NCI-H2081 (cell line): ENCODE measurements at places on chromosomes 2 and 18.

- DNase-seq, result no peak
These were observed at the start of gene SULT1C4 for GRCh38 chr2:108377815-108378630. SULT1C4 (plus strand) TSS chr2:108377954; CDS start chr2:108378338, 384 bp downstream.

- no peak for DNase-seq
These were observed at the start of gene CHRNA1 for GRCh38 chr2:174764280-174765255. CHRNA1 (minus strand) TSS chr2:174764472; CDS start chr2:174764394, 78 bp downstream.

DNA sequence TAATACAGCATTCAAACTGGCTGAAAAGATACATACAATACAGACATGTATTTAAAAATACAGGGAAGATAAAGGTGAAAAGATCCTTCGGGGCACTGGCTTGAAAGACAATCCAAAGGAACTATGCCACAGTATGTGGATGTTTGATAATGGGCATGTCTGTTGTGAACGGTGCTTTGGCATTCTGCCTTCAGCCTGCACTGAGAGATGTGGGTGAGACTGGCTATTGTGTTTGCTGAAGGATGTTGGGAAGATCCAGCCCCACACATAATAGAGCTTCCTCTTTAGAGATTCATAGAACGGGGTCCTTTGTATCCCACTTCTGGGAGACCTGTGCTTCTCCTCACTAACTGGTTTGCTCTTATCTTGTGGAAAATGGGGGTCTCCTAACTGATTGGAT lies 65.1 kb upstream of the CXCR4 start:
- DNase-seq, result no peak

DNA sequence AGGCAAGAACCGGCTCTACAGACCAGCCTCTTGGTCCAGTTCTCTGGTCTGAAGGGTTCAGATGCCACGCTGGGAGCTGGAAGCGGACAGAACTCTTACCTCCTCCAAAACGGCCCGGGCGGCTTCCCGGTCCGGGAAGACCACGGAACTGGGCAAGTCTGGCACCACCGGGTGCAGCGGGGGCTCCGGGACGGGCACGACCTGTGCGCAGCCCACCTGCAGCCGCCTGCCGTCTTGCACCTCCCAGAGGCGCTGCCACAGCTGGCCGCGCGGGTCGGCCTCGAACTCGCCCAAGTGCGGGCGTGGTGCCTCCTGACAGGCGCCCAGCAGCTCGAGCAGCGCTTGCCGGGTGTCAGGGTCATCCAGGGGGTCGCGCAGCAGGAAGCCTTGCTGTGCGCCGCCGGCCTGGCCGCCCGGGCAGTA lies 773 bp downstream of the CMPK2 start:
- no peak for DNase-seq

GRCh38 chr18:7038330-7038851 lies 79.2 kb downstream of the LAMA1 start:
- peak; percentile 63 for DNase-seq

DNA sequence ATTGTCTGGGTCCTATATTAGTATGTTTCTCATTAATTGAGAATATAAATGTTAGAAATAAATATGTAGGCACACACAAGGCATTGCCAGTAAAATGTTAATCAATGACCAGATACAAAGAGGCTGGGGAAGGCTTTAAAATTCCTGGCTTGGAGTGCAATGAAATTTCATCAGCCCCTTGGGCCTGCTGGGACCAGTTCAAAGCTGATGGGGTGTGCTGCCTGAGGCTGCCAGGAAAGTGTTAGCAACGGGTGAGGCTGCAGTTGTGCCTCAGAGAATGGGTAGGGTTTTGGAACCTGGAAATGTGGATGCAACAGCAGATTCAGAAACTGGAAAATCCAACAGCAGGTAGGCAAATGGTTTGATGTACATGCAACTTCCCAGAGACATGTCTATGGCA lies 68.9 kb downstream of the DIPK1C start:
- DNase-seq, result no peak

DNA sequence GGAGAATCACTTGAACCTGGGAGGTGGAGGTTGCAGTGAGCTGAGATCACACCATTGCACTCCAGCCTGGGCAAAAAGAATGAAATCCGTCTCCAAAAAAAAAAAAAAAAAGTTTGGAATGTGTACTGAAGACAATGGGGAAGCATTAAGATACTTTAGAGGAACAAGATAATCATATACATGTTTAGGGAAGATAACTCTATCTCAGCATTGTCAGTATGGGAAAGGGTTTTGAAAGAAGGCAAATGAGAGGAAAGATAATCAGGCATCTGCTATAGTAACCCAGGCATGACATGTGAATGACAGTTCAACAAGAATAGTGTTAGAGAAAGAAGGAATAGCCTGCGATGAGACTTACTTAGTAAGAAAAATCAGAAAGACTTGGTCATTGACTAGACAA lies 112.0 kb downstream of the ATAD2B start:
- no peak for DNase-seq

DNA sequence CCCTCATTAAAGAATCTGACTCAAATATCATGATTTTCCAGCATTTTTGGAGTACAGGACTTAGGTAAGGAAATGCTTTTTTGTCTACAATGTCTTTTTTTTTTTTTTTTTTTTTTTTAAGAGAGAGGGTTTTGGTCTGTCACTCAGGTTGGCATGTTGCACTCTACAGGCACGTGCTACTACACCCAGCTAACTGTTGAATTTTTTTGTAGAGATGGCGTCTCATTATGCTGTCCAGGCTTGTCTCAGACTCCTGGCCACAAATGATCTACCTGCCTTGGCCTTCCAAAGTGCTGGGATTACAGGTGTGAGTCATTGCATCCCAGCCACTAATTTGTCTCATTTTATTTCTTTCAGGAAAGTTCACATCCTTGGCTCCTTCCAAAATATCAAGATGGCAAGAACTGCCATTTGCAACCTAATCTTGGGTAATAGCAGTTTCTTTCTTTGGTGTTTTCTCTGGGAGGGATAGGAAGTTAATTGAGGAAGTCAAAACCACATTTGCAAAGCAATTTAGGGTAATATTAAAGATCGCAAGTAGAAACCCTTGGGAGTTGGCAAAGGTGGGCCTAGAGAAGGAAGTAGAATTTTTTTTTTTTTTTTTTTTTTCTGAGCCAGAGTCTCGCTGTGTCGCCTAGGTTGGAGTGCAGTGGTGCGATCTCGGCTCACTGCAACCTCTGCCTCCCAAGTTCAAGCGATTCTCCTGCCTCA lies 15.5 kb downstream of the PNO1 start:
- no peak for DNase-seq

DNA sequence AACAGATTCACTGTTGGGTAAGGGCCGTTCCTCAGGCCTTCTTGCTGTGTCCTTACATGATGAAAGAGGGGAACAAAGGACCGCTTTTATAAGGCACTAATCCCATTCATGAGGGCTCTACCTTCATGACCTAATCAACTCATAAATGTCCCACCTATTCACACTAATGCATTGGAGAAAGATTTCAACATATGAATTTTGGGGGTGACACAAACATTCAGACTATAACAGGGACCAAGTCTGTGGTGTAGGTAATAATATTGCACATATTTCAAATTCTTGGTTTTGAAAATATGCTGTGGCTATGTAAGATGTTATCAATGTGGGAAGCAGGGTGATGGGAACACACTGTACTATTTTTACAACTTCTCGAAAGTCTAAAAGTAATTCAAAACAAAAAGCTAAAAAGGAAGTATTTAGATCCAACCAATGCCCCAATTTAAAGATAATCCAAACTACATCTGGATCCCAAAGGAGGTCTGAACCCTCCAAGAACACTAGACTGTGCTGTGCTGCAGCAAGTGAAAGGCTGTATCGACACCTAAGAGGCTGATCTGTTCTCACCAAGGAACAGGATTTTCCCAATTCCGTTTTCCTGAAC lies 82.4 kb upstream of the TGIF1 start:
- no peak for DNase-seq

DNA sequence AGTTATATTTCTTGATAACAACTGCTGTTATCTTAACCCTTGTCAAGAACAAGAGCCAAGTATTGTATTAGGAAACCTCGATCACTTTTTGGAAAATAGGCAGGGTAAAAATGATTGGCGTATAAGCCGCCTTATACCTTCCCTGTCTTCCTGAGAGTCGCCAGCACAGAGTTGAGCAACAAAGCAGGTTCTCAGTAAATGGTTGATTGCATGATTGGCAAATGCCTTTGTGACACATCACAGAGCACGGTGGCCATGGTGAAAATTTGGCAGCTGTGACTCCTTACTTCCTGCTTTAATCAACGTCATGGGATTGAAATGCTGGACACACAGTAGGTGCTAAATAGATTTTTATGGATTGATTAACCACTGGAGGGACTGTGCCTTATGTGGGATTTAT lies 3.9 kb upstream of the KLHL29 start:
- peak; percentile 91 for DNase-seq

DNA sequence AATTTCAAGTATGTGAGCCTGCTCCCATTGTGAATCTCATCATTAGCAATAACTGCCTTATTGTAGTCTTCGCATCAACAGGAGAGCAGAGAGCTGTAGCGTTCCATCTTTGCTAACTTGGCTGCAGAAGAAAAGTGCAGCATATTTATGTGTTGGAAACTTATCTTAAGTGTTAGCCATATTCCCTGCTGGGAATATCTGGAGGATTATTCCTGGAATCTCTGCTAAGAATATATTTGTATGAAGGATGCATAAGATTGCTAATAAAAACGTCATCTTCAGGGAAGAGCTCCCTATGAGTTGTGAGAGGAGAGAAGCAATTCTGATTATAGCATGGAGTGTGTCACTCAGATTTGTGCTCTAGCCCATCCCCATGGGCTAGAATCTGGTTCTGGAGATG lies 115.1 kb upstream of the REG3G start:
- no peak for DNase-seq

DNA sequence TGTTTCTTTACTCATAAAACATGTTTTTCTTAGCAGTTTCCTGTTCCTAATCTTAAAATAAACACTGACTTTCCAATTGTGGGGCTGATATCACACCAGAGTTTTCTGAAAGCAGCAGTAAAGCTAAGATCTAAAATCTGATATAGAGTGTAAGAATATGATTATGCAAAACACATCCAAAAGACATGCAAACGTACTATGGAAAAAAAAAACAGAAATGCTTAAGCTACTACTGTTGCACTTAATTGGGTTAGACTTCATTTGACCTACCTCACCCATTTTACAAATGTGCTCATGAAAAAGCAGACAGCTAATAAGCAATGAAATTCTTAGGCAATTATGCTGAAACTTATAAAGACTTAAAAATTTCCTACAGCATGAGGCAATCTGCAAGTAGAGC lies 10.5 kb downstream of the CYTIP start:
- DNase-seq, result no peak

GRCh38 chr2:219595256-219595655 lies 2.4 kb upstream of the STK11IP start:
- no peak for DNase-seq

DNA sequence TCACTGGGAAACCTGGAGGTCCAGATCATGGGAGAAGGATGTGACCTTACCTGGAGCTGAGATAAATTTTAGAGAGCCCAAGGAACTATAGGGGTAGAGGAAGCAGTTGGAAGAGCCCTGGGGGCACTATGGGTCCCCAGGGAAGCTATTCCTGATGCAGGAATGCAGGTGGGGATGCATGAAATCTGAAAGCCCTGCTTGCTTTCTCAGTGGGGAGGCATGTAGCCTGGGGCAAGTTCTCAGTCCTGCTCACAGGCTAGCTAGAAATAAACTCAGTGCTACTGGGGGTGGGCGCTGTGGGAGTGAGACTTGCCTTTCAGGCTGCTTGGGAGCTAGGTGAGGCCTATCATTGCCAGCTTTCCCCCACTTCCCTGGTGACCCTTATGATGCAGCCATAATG lies 499.7 kb downstream of the PTH2R start:
- no peak for DNase-seq
